ENCODE measurements at places on chromosomes 6 and 20.

DNA sequence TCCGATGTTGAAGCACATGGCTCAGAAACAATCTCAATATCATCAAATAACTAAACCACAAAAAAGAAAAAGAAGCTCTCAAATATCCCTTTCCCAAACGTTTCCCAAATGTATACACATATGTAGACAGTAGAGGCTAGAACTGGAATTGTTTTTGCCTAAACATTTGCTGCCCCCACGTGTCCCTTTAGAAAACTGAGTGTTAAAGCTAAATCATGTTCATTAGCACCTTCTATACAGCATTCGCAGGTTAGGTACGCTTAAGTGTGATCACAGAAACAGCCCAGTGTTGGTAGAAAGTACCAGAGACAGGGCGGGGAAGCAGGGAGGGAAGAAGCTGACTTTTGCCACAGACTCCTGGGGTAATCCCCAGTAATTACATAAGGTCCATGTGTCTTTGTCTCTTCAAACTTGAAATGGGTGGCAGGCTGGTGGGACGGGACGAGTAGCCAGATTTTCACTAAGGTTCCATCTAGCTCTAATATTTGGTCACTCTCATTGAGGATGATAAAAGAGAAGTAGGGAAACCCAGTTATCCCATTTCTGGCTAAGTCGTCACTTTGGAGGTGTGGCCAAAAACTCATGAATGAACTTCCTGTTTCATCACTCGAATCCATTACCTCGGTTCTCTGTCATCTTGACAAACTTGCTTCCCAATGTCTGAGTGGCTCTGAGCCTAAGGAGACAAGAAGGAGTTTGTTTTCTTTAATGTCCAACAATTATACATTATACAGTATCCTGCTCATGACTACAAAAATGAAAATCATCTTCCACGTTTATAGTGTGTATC is 15.0 kb upstream of the TFAP2A start:
- DNase-seq = no peak

DNA sequence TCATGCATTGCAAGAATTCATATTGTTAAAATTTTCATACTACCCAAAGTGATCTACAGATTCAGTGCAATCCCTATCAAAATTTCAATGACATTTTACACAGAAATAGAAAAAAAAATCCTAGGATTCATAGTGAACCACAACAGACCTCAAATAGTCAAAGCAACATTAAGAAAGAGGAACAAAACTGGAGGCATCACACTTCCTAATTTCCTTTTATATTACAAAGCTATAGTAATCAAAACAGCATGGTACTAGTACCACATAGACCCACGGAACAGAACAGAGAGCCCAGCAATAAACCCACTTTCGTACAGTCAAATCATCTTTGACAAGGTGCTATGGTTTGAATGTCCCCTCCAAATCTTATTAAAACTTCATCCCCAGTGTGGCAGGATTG is 39.7 kb downstream of the NTSR1 start:
- DNase-seq = no peak

GRCh38 chr6:144335914-144336313 is 50.8 kb downstream of the UTRN start:
- no peak for DNase-seq

DNA sequence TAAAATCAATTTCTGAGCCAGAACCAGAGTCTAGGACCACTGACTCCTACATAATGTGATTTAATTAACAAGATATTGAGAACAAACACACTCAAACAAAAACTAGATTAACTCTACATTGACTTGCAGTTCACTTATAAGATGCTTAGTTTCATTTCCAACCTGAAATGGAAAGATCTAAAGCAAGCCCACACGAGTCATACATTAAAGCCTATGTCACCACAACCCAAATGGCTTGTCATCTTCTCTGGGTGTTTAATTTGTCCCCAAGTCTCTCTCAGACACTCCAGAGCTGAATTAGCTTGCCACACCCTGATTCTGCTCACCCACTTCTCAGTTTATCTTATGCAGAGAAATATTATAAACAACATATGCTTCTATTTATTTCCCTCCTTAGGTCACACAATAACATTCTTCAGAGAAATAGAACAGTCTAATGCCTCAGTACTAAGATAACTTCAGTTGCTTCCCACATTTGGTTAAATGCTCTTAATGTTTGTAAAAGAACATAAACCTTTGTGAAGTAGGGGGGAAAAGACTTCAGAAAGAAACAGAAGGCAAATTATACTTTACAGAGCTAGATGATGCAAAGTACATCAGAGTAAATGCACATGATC is 8.8 kb upstream of the FBXO30 start:
- DNase-seq = no peak

GRCh38 chr6:18023891-18024290 is 36.5 kb upstream of the KIF13A start:
- no peak for DNase-seq

- DNase-seq = no peak
Observed at GRCh38 chr6:67736161-67736560, 898.9 kb upstream of the ADGRB3 start.

- peak; percentile 42 for DNase-seq
Observed at GRCh38 chr6:85126485-85127167, 323.3 kb upstream of the NT5E start.

GRCh38 chr6:44276667-44277640 is 6.7 kb downstream of the TMEM151B start:
- no peak for DNase-seq

DNA sequence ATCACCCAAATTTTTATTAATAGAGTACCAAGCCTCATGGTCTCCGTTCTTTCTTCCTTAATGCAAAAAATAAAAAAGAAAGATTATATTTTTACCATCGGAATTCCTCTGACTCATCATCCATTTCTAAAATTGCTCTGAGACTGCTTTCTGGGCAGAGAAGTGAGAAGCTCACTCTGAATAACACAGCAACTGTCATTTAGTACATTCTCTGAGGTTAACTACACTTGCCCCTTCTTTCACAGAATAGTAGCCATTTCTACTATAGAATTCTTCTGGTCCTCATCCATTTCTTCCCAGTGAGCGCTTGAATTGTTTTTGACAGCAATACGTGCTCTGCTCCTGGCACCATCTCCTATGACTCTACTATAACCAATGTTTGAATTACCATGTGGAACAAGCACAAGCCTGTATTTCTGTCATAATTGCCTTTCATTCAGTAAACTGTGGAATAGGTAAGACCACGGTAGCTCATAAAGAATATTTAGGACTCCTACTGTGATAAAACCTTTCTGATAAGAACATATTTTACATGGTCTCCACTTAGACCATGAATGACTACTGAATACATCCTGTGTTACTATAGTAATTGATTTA is 435.5 kb upstream of the NRSN1 start:
- no peak for DNase-seq

GRCh38 chr20:34110025-34110744 is 1.9 kb downstream of the EIF2S2 start:
- no peak for DNase-seq

DNA sequence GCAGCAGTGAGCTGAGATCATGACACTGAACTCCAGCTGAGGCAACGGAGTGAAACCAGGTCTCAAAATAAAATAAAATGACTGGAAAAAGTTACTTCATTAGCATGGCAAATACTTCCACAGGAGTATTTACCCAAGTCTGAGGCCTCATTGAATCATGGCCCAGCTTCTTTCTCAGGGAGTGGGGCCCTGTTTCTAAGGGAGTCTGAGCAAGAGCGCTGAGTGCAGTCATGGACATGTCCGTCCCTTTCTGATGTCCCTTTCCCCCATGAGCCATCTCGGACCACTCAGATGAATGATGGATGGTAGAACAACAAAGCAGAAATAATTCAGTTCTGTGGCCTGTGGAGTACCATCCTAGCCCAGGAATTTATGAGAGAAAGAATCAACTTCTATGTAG is 7.8 kb upstream of the DTD1 start:
- DNase-seq = no peak

DNA sequence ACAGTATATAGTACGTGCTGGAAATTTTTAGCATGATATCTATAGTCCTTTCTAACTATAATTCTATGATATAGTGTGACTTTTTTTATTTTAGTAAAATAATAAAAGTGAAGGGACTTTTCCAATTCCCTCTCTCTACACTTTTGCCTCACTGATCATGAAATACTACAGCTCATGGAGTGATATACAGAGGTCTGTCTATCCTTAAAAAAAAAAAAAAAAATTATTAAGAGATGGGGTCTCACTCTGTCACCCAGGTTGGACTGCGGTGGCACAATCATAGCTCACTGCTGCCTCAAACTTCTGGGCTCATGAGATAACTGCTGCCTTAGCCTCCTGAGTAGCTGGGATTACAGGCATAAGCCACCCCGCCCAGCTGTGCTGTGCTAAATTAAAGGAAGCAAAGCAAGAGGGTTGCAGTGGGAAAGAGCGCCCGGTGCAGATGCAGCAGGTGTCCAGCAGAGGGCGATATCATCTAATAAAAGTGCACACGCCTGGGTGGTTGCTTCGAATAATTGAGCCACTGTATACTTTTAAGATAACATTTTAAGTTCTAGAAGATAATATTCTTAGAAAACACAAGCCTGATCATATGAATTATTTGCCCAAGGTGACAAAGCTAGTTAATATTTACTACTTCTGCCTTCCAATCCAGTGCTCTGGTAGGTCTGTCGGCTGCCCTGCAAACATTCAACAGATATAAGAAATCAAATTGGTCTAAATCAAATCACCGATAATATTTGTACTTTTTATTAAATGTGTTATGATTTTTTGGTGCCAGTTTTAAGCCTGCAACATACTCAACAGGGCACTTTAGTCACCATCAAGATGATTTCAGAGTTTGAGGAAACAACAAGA is 94.9 kb upstream of the NT5E start:
- peak; percentile 30 for DNase-seq

GRCh38 chr6:14787250-14787649 is 458.6 kb upstream of the JARID2 start:
- no peak for DNase-seq

- no peak for DNase-seq
Observed at GRCh38 chr6:127404133-127404532, 55.1 kb downstream of the KIAA0408 start.

DNA sequence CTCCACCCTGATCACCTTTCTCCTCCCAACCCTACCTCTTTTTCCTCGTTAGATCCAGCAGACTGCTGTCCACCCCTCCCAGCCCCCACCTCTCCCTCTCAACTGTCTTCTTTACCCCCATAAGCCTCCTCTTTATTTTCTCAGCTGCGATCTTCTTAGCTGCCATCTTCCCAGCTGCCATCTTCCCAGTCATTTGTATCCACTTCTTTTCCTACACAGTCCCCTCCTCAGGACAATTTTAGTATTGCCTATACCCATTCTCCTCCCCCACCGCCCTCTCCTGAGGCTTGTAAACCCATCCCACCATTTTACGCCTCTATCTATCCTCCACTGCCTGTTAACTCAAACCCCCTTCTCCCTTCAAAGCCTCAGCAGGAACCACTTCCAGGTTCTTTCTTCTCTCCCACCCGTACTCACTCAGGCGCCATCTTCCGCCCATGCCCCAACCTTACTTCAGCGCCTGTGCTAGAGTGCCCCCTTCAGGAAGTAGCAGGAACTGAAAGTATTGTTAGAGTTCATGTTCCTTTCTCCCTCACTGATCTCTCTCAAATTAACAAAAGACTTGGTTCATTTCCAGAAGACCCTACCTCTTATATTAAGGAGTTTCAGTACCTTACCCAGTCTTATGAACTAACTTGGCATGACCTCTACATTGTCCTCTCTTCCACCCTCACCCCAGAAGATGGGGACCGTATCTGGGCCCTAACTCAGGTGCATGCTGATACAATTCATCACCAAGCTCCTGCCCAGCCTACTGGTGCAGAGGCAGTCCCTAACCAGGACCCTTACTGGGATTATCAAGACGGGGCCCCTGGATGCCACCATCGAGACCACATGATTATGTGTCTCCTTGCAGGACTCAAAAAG is 236.0 kb downstream of the ADGRG6 start:
- DNase-seq = peak; percentile 15

GRCh38 chr6:43682724-43683429 is 4.7 kb downstream of the MRPS18A start:
- DNase-seq = no peak

- no peak for DNase-seq
Observed at GRCh38 chr6:3422435-3423070, 34.3 kb downstream of the SLC22A23 start.

- DNase-seq = no peak
Observed at GRCh38 chr6:141968632-141969031, 164.1 kb upstream of the GJE1 start.

DNA sequence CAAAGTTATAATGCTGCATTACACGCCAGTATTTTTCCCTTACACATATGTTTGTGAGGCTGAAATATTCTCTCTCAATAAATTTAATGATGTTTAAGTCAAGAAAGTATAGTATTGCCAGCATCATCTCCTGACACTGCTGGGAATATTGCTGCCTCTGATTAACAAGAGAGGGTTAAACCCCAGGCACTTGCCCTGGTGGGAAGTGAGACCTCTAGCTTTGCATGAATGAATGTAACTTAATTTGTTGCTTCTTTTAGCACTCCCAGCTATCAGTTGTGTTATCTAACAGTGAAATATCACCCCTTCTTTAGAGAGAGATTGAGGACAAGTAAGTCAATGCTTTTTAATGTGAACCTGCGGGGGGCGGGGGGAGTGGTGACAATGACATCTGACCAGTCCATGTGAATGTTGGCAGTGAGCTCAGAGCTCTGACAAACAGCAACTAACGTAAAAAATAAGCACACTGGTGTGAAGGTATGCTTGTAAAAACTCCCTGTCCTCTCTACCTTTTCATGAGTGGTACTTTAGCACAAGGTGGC is 9.8 kb downstream of the FOXA2 start:
- DNase-seq = no peak

DNA sequence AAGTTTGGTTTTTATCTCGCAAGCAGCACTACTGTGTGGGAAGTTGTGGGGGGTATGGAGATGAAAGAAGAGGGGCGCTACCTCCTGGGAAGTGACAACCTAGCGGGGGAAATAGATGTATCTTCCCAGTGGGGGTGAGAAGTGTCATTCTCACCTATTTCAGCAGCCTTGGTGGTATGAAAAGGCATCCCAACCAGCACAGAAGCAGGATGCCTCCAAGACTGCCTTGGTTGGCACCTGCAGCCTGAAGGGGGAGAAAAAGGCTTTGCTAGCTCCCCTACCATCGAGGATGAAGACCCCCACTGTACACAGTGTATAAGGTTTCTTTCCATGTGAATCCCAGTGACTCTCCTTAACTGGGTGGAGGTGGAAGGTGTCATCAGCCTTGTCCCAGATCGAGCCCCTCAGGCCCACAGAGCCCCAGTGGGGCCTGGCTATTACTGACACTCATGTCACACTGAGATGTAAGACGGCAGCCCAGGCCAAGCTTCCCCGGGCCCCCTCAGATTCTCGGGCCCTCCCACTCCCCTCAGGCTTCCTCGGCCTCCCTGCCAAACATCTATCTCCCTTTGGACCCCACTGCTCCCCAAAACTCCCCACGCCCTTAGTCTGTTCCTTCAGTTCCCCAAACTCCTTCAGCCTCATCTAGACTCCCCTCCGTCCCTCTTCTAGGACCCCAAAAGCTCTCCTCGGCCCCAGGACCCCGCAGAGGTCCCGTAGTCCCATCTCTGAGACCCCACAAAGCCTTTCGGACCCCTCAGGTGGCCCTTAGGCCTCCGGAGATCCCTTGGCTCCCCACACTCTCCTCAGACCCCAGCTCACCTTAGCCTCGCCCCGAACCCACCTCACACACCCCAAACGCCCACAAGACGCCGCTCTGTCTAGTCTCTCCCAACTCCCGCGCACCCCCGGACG is 688 bp downstream of the COMMD7 start:
- DNase-seq = no peak

Data from NT2/D1 (cell line).